ENCODE measurements at places on chromosomes 1 and 21.

- no peak for DNase-seq
Observed at GRCh38 chr1:32636914-32637645, 13.3 kb downstream of the ZBTB8OS start.

DNA sequence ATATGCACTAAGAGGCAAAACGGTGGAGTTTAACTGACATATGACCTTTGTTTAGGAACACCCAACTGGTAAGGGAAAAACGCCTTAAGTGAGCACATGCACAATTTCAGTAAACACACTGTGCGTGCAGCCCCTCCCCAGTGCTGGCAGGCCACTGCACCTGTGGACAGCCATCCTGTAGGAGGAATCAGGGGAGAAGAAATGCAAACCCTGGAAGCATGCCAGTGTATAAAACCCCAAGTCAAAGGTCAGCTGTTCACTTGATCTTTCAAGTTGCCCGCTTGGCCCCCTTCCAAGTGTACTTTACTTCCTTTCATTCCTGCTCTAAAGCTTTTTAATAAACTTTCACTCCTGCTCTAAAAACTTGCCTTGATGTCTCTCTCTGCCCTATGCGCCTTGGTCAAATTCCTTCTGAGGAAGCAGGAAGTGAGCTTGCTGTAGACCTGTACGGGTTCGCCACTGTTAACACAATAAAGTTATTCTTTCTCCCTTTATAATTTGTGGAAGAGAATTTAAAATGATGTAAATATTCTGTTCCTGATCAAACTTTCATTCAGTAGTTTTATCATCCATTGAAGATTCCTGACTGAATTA is 31.8 kb downstream of the USP25 start:
- no peak for DNase-seq

DNA sequence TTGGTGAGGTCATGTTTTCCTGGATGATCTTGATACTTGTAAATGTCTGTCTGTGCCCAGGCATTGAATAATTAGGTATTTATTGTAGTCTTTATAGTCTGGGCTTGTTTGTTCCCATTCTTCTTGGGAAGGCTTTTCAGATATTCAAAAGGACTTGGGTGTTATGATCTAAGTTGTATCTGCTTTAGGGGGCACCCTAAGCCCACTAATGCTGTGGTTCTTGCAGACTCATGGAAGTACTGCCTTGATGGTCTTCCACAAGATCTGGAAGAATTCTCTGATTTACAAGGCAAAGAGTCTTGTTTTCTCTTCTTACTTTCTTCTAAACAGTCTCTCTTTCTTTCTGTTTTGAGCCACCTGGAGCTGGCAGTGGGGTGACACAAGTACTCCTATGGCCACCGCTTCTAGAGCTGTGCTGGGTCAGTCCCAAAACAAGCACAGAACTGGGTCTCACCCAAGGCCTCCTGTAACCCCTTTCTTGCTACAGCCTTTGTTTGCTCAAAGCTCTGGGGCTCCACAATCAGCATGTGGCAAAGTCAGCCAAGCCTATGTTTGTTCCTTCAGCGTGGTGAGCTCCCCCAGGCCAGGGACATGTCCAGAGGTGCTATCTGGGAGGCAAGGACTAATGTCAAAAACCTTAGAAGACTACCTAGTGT is 12.6 kb downstream of the VN1R5 start:
- DNase-seq, result no peak

DNA sequence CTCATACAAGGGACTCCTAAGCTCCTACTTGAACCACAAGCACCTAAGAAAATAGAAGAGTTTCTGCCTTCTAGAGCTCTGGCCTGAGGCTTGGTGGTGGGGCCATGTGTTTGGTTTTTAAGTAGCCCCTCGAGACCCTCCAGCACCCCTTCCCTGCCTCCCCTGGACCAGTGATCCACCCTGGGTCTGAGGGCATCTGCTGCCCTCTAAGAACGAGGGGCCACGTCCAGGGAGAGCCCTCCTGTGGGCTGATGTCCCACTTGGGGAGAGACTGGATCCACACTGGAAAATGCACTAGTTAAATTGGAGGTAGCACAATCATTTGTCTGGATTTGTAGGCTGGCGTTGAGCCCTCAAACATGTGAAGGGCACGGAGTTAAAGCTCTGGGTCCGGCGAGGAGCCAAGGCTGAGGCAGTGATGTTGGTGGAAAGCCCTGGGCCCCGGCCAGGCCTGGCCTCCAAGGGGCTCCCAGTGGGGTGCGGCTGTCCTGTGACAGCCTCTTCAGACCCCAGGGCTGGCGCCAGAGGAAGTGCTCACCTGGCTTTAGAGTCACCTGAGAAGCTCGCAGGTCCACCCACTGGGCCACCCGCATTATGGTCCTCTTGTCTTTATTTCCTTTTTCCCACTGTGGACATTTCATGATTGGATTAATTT is 65.2 kb downstream of the SLC37A1 start:
- no peak for DNase-seq

DNA sequence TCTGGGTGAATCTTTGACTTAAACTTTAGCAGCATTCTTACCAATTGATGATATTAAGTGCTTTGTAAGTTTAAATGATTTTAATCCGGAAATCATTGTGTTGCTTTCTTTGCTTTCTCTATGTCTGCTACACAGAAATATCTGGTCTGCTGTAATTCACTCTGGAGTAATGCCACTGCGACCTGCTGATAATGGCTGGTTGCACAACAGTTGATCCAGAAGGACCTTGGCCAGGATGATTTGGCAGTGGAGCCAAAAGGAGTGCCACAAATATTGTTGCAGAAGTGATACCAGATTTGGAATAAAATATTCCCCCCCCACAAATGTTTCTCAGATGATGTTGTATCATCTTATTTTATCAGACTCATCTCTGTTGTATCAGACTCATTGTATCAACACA is 2063.9 kb downstream of the MRPL39 start:
- no peak for DNase-seq

DNA sequence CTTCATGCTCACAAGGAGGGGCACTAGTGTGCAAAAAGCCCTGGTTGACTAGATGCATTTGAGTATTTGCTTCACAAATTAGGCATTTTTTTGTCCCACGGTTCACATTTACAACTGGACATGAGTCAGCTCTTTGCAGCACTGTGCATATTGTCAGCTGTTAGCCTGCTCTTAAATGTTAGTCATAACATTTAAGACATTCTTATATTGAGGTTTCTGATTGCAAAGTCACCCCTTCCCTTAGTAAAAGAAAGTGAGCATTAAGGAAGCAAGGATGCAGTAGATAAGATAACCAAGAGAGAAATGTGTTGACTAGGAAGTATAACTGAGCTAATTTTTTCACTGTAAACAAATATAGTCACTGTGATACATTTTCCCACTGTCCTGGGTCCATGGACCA is 132.6 kb upstream of the CTTNBP2NL start:
- DNase-seq, result no peak

DNA sequence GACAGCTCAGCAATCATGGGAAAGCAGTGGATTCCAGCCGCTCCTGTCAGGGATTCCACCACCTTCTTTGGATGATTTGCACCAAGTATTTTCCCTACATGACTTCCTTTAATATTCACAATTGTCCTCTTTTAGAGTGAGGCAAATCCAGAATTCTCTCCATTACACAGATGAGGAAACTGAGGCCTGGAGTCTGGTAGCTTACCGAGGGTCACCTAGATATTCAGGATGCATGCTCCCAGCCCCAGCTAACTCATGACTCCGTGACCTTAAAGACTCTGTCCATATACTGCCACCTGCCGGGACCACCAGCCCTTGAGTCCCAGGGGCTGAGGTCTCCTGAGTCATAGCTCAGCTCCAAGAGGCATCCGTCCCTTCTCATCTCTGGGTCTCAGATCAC is 80.6 kb downstream of the CAPZB start:
- no peak for DNase-seq

GRCh38 chr1:23875382-23875781 is 7.3 kb upstream of the FUCA1 start:
- DNase-seq, result no peak

DNA sequence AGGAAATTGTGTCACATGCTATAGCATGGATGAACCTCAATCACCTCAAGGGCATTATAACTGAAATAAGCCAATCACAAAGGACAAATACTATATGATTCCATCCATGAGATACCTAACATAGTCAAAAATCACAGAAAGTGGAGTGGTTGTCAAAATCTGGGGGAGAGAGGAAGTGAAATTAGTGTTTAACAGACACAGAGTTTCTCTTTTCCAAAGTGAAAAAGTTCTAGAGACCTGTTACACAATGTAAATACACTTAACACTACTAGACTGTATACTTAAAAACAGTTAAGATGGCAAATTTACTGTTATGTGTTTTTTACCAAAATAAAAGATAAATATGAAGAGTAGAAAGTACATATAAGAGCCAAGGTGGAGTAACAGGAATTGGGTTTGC is 31.8 kb downstream of the ZNF644 start:
- DNase-seq, result no peak

DNA sequence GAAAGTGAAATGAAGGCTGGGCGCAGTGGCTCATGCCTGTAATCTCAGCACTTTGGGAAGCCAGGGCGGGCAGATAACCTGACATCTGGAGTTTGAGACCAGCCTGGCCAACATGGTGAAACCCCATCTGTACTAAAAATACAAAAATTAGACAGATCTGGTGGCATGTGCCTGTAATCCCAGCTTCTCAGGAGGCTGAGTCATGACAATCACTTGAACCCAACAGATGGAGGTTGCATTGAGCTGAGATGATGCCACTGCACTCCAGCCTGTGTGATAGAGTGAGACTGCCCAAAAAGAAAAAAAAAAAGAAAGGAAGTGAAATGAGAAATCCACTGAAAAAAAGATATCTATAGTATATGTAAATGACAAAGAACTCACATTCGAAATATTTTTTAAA is 439.9 kb downstream of the DISC1 start:
- DNase-seq, result no peak

DNA sequence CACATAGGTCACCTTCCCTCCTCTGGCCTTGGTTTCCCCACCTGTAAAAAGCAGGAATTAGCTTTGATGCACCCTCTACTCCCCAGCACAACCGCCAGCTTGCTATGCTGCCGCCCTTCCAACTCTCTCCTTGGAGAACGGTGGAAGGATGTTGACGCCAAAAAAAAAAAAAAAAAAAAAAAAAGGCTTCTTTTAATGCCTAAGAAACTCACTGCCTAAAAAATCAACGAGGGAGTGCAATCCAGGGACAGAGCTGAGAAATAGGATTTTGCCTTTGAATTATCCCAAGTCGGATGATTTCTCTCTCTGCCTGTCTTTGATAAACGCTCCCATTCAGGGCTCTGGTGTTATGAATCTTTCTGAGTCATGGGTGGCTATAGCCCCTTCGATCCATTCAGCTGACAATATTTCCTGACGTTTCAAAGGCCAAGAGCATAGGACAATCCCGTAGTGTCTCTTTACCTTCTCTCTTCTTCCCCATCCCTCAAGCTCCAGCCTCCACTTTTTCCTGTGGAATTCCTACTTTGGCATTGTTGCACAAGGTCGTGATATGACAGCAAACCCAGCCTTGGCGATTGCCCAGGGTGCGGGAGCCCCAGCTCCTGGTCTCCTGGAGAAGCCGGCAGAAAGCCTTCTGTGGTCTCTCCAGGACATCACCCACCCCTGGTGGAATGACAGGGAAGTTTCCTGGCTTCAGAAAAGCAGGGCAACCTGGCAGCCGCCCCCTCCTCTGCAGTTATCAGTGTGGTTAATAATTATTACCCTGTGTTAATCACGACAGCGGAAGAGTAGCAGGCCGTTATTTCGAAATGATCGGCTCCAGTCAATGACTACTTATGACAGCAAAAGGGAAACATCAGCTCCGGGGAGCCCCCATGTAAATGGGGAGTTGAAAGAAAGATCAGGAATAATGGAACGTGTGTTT is 8.0 kb upstream of the PLXNA2 start:
- no peak for DNase-seq

DNA sequence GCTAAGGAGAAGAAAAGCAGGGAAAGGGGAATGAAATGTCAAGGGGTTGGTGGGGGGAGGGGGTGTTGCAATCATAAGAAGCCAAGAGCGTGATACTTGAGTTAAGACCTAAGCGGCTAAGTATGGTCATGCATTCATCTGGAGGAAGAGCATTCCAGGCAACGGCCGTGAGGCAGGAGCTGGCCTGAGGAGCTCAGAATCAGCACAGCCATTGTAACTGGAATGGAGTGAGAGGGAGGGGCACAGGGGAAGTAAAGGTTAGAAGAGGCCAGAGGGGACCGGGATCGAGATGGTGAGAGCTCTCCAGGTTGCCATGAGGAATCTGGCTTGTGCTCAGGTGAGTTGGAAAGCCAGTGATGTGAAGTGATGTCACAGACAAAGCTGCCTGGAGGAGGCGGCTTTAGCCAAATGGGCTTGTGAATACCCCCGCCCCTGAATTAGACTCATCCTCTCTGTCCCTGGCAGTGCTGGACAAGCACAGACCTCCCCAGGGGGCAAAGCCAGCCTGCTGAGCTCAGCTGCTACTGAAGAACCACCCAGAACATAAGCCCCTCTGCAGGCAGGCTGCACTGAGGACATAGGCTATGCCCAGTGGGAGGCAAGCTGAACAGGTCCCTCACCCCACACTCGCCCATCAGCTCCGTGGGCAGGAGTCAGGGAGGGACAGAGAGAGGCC is 61.1 kb upstream of the LAPTM5 start:
- DNase-seq, result no peak

DNA sequence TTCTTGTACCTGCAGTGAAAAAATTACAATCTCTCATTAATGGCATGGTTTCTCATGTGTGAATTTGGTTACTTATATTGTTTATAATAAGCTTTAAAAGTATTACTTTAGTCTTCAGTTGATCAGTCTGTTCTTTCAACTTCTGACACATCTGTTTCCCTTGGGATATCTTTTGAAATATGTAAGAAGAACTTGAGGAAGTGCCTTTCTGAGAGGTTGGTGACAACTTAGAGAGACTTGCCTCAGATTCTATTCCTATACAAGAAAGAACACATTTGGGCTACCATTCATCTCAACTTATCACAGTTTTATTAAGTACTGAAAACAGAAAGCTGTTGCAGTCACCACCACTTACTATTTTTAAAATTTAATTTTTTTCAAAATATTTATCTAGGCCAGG is 8.1 kb downstream of the AKNAD1 start:
- no peak for DNase-seq

- DNase-seq, result no peak
Observed at GRCh38 chr1:74584185-74584584, 71.8 kb upstream of the LRRC53 start.

GRCh38 chr1:152110365-152110859 is 4.8 kb downstream of the TCHH start:
- peak; percentile 8 for DNase-seq

DNA sequence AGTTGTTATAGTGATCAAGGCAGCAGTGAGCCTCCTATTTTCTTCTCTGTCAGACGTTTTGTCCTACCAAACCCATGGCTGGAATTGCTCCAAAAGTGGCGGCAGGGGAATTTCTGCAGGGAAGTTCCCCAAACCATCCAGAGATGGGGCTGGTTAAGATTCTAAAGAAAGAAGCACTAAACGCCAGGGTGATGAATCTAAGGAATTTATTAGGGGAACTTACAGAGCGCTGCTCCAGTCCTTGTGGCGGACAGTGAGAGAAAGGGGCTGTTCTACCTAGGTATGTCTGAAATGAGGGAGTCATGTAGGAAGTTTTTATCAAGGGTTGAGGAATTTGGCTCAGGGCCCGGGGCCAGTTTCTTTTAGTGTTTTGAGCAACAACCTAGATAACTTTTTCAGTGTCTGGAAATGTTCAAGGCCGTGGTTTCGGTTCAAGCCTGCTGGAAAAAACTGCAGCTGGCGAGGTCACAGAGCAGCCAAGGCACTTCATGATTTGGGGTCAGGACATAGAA is 222.4 kb upstream of the B3GALT2 start:
- no peak for DNase-seq

- peak; percentile 66 for DNase-seq
Observed at GRCh38 chr1:109277434-109278204, 5.3 kb downstream of the PSRC1 start.

All from CD4-positive, alpha-beta T cell treated with Interleukin-2 at 100 ng/mL for 4 hours (primary cell).